ENCODE measurements at places on chromosomes 16 and 17.
A peak's percentile ranks its signal among the peaks of the same experiment; 100 is the strongest.

DNA sequence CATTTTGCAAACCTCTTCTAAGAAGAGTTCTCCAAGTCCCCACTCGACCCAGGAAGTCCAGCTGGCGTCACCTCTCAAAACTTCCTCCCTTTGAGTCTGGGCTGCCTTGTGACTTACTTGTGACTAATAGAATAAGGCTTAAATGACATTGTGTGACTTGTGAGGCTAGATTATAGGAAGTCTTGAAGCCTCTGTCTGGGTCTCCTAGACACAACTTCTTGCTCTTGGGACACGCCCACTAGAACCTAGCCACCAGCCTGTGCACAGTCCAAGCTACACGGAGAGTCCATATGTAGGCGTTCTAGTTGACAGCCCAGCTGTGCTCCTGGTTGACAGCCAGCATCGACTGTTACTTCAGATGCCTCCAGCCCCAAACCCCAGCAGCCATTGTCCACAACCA, 66.7 kb upstream of the TANC2 start:
- no peaks in the 10 kb centered on the region for H3K27me3 ChIP-seq
- H3K4me3 ChIP-seq, result no peak overlapping the region
- peaks cover 16% of the 10 kb centered on the region for H3K4me1 ChIP-seq

DNA sequence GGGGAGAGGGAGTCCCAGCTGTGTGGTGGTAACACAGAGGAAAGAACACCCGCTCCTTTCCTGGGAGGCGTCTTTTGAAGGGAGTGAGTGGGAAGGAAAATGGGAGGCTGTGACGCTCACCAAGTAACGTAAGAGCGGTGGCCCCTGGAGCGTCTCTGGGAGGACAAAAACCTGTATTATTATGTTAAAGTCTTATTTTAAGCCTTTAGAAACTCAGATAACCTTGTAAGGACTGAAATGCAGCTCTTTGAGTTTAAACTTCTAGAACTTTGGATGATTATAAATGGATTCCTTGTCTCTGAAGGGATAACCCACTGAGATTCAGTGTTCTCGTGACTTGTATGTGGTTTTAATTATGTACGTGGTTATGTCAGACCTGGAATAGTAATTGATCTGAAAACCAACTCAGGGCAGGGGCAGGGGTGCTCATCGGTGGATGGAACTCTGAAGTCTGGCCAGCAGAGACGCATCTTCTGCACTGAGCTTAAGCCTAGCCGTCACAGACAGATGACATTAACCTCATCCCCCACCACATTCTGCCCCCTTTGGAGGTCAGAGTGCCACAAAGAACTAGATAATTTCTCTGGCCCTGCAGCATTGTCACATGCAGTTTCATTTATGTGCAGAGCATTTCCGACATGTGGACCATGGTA, 41.8 kb upstream of the SLC12A3 start:
- H3K4me3 ChIP-seq, result no peak overlapping the region
- H3K36me3 ChIP-seq, result peaks cover 2% of the 10 kb centered on the region
- no peak for DNase-seq
- H3K4me1 ChIP-seq, result no peaks in the 10 kb centered on the region

DNA sequence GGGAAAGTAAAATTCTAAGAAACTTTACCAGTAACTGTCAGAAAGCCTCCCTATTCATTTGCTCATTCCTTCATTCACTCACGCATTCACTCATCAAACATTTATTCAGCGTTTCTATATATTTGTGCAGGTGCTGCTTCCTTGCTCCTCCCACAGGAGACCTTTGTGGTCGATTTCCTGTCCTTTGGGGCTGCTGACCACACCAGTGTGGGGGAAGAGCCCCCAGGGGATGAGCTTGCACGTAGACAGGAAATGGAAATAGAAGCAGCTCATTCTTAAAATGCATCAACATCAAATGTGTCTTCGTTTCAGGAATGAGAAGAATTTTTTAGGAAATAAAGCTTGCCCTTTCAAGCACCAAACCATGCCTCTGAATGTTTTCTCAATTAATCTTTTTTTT, 9.6 kb downstream of the PIK3R6 start:
- no peaks in the 10 kb centered on the region for H3K27me3 ChIP-seq
- H3K4me1 ChIP-seq, result no peaks in the 10 kb centered on the region
- no peaks in the 10 kb centered on the region for H3K36me3 ChIP-seq
- H3K4me3 ChIP-seq, result no peak overlapping the region

- no peak overlapping the region for H3K4me3 ChIP-seq
- no peaks in the 10 kb centered on the region for H3K36me3 ChIP-seq
- H3K27me3 ChIP-seq, result no peaks in the 10 kb centered on the region
These were observed 112.2 kb downstream of the METRNL start for GRCh38 chr17:83191388-83192160.

GRCh38 chr16:60727851-60728250, 1308.4 kb downstream of the CDH8 start:
- no peaks in the 10 kb centered on the region for H3K27me3 ChIP-seq
- no peak overlapping the region for H3K4me3 ChIP-seq
- no peak for DNase-seq

GRCh38 chr16:30060346-30060745, 5.2 kb upstream of the ALDOA start:
- H3K27me3 ChIP-seq, result no peaks in the 10 kb centered on the region
- peaks cover 16% of the 10 kb centered on the region for H3K4me1 ChIP-seq
- no peak overlapping the region for H3K27ac ChIP-seq
- no peak overlapping the region for H3K4me3 ChIP-seq
- peaks cover 5% of the 10 kb centered on the region for H3K36me3 ChIP-seq
- DNase-seq, result no peak

- no peaks in the 10 kb centered on the region for H3K36me3 ChIP-seq
- no peaks in the 10 kb centered on the region for H3K27me3 ChIP-seq
These were observed 47.8 kb downstream of the BMERB1 start for GRCh38 chr16:15482068-15482747.

- no peak overlapping the region for H3K4me3 ChIP-seq
- no peaks in the 10 kb centered on the region for H3K4me1 ChIP-seq
- no peaks in the 10 kb centered on the region for H3K27me3 ChIP-seq
- DNase-seq, result no peak
- no peaks in the 10 kb centered on the region for H3K36me3 ChIP-seq
- H3K27ac ChIP-seq, result no peak overlapping the region
These were observed 131.9 kb upstream of the XYLT1 start for GRCh38 chr16:17602678-17603077.

- DNase-seq, result no peak
- H3K27me3 ChIP-seq, result no peaks in the 10 kb centered on the region
- H3K4me3 ChIP-seq, result no peak overlapping the region
- peaks cover 16% of the 10 kb centered on the region for H3K4me1 ChIP-seq
These were observed 14.7 kb downstream of the CCR7 start for GRCh38 chr17:40550608-40551007.

DNA sequence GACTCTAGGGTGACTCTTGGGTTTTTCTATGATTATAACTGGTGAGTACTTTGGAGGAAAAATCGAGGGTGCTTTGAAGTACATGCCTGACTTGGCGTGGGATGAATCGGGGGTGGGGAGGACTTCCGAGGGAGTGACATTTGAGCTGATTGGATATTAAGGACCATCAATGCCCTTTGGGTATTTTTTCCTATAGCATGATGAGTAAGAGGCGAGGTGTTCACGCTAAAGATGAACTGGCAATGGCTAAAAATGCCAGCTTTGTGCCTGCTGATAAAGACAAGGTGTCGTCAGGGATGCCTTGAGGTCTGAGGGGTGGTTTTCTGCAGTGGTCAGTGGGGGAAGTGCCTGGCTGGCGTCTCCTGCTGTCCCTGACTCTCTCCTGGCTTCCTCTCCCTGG, 25.3 kb downstream of the USP43 start:
- DNase-seq, result no peak
- H3K27me3 ChIP-seq, result no peaks in the 10 kb centered on the region
- H3K27ac ChIP-seq, result no peak overlapping the region
- H3K4me3 ChIP-seq, result no peak overlapping the region
- H3K36me3 ChIP-seq, result no peaks in the 10 kb centered on the region
- no peaks in the 10 kb centered on the region for H3K4me1 ChIP-seq

DNA sequence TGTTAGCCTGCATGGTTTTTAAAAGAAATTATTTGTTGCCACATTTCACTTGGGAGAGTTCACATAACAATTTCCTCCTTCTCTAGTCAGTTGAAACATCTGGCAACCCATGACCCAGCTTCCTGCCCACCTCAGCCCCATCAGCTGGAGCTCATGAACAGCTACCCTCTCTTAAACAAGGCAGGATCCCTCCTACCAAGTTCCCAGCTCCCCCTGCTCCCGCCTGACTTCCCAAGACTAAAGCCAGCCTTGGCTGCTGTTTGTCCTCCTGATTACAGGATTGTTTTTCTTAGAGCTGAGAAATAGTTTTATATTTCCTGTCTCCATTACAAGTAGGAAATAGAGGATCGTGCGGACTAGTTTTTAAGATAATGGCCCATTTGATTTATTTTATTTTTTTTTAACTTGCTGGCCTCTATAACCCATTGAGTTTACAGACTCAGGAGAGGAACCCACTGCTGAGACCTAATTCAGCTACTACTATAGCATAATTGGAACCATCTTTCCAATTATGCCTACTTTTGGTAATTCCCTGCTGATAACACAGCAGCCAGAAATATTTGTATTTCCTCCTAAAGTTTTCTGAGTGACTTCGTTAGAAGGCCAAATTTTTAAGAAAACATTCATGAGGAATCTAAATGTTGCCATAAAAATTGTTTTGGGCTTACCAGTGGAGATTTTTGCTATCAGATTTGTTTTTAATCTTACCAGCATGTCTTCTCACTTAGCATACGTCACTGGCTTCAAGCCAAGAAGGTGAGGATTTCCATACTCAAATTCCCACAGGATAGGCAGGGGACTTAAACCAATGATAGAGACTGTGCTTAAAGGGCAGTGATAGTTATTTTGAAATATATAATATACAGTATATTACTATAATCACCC, 90.0 kb downstream of the ELAC2 start:
- H3K27me3 ChIP-seq, result no peaks in the 10 kb centered on the region
- H3K27ac ChIP-seq, result no peak overlapping the region
- DNase-seq, result peak; percentile 32
- H3K36me3 ChIP-seq, result no peaks in the 10 kb centered on the region
- no peak overlapping the region for H3K4me3 ChIP-seq

DNA sequence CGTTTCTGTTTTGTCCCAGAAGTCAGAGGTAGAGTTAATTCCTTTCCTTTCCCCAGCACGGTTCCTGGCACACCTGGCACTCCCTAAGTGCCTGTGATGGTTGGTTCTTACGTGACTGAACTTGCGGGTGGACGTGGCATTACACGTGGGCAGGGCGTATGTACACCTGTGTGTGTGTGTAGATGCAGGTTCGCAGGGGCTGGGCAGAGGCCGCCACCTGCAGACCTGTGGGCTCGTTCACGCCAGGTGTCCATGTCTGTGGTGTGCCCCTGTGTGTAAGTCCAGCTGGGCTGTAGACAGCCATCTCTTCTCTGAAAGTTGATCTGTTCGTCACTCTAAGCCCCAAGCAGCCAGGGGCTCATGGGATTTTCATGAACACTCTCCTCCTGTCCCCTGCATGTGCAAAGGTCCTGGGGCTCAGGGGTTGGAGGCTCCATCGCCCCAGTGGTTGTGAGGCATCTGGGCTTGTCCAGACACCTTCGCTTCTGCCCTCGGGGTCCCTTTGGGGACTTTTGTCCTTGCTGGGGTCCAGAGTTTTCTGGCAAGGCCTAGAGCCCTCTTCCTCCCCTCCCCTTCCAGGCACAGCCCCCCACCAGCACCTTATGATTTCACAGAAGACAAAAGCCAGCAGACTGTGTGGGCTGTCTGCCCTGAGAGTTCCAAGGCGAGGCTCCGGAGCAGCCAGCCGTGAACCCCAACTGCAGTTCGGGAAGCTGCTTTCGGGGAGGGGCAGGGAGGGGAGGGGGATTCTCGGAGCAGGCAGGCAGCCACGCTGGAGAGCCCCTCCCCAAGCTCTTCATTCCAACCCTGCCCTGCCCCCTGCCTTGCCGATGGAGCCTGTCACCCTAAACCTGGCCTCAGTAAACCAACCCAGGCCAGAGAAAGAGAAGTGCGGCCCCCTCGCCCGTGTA, 5.4 kb upstream of the FSCN2 start:
- no peaks in the 10 kb centered on the region for H3K27me3 ChIP-seq
- no peak overlapping the region for H3K27ac ChIP-seq
- no peak overlapping the region for H3K4me3 ChIP-seq
- peaks cover 7% of the 10 kb centered on the region for H3K4me1 ChIP-seq
- DNase-seq, result no peak
- H3K36me3 ChIP-seq, result no peaks in the 10 kb centered on the region

DNA sequence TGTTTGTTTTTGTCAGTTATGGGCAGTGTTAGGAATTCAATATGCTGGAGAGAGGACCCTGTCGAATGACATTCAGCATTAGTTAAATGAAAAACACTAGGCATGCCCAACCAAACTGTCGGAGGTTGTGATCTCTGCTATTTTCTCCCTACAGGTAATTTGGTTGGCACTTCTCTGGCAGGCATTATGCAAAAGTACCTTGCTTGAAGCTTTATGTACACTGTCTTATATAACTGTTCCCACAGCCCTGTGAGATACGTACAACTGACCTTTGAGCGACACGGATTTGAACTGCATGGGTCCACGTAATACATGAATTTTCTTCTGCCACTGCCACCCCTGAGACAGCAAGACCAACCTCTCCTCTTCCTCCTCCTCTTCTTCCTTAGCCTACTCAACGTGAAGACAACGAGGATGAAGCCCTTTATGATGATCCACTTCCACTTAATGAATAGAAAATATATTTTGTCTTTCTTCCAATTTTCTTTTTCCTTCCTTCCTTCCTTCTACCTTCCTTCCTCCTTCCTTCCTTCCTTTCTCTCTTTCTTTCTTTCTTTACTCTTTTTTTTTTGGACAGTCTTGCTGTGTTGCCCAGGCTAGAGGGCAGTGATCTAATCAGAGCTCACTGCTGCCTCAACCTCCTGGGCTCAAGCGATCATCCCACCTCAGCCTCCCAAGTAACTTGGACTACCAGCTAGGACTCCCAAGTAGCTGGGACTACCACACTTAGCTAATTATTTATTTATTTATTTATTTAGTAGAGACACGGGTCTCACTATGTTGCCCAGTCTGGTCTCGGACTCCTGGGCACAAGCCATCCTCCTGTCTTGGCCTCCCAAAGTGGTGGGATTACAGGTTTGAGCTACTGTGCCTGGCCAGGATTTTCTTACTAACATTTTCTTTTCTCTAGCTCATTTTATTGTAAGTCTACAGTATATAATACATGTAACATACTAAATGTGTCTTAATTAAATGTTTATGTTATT, 77.3 kb downstream of the WIPI1 start:
- H3K27ac ChIP-seq, result peak overlapping the region; percentile 21
- H3K4me3 ChIP-seq, result no peak overlapping the region
- H3K27me3 ChIP-seq, result no peaks in the 10 kb centered on the region
- H3K4me1 ChIP-seq, result peaks cover 50% of the 10 kb centered on the region
- no peak for DNase-seq
- no peaks in the 10 kb centered on the region for H3K36me3 ChIP-seq

DNA sequence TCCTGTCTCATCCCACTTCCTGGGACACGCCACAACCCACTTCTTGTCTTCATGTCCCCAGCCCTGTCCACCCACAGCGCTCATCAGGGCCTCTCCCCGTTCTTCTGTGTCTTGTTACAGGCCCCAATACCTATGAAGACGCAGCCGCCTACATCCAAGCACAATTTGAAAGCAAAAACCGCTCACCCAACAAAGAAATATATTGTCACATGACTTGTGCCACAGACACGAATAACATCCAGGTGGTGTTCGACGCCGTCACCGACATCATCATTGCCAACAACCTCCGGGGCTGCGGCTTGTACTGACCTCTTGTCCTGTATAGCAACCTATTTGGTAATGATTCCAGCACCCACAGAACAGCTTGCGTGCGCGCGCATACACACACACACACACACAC, 70.6 kb downstream of the AMFR start:
- H3K27me3 ChIP-seq, result peaks cover 3% of the 10 kb centered on the region
- DNase-seq, result no peak
- peaks cover 14% of the 10 kb centered on the region for H3K4me1 ChIP-seq
- no peak overlapping the region for H3K4me3 ChIP-seq

GRCh38 chr17:77829843-77830799, 128.4 kb upstream of the TNRC6C start:
- H3K27me3 ChIP-seq, result no peaks in the 10 kb centered on the region
- H3K4me3 ChIP-seq, result no peak overlapping the region
- H3K4me1 ChIP-seq, result peaks cover 31% of the 10 kb centered on the region
- peak; percentile 77 for DNase-seq

Data from endothelial cell of umbilical vein (primary cell).